ENCODE measurements at places on chromosomes 11 and 22.

GRCh38 chr11:46114961-46115360, 6.3 kb downstream of the PHF21A start:
- H3K4me1 ChIP-seq, result peaks cover 37% of the 10 kb centered on the region
- H3K27ac ChIP-seq, result peak overlapping the region; percentile 73
- no peak for DNase-seq
- H3K36me3 ChIP-seq, result no peaks in the 10 kb centered on the region
- H3K4me3 ChIP-seq, result no peak overlapping the region

- no peaks in the 10 kb centered on the region for H3K36me3 ChIP-seq
- H3K27me3 ChIP-seq, result no peaks in the 10 kb centered on the region
- H3K4me1 ChIP-seq, result peaks cover 39% of the 10 kb centered on the region
These were observed 98.6 kb upstream of the CD44 start for GRCh38 chr11:35040221-35040942.

DNA sequence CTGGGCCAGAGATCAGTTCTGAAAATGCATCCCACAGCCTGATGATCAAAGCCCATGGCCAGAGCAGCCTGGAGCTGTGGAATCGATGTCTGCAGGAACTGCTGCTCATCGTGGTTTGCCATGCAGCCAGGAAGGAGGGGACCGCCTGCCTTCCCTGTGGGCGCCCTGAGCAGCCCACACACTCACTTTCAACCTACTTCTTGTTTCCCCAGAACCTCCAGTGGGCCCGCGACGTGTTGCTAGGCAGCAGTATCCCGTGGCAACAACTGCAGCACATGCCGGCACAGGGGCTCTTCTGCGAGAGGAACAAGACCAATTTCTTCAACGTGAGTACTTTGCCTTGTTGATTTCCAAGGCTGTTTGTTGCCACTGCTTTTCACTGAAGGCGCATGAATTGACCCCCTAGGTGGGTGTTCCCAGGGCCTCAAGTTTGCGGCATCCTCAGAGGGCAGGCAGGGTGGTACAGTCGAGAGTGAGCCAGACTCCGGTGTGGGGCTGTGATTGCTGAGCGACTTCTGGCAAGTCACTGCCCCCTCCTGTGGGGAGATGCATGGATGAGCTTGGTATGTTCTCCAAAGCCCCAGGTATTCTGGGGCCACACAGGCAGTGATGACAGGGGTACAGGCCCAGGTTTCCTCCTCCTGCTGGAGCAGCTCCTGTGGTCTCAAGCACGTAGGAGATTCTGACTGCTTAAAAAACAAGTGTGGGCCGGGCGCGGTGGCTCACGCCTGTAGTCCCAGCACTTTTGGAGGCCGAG, 47.0 kb upstream of the SUSD2 start:
- no peaks in the 10 kb centered on the region for H3K27me3 ChIP-seq
- peak overlapping the region; percentile 19 for H3K27ac ChIP-seq
- peaks cover 17% of the 10 kb centered on the region for H3K4me1 ChIP-seq
- no peaks in the 10 kb centered on the region for H3K36me3 ChIP-seq
- peak; percentile 81 for DNase-seq

GRCh38 chr11:459511-460220, 9.6 kb downstream of the PTDSS2 start:
- no peaks in the 10 kb centered on the region for H3K27me3 ChIP-seq
- peaks cover 12% of the 10 kb centered on the region for H3K36me3 ChIP-seq
- no peak for DNase-seq
- H3K27ac ChIP-seq, result peak overlapping the region; percentile 7
- H3K4me1 ChIP-seq, result peaks cover 17% of the 10 kb centered on the region
- no peak overlapping the region for H3K4me3 ChIP-seq

Data from B cell (primary cell).